ENCODE measurements at places on chromosomes 5 and 9.

DNA sequence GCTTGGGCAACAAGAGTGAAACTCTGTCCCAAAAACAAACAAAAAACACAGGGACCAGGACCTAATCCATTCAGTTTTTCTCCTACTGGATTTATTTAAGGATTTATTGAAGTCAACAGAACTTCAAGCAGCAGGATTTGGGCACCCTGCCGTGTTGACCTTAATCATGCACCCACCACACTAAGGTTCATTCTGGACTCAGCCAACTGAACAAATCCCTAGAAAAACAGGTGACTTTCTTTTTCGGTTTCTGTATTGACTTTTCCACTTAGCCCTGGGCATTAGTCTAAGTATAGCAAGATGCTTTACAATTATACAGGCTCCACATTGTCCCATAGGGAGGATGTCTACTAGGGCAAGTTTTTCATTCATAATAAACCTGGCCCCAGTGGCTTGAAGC is 30.0 kb downstream of the ZNF131 start:
- no peak for DNase-seq

DNA sequence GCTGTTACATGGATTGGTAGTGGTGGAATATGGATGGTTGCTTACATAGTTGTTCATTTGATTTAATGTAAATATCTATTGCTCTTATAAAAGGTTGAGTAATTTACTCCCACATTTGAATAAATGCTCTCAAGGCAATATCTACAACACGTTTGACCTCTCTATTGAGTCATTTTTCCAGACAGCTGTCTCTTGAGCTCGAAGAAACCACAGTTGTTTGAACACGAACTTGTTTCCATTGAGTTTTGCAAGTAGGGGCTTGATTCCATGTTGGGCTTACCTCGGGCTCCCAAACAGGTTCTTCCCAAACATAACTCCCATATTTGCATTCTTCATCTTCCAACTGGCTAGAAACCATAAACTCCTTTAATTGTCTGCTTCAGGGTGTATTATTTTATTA is 115.0 kb upstream of the HMHB1 start:
- no peak for DNase-seq

DNA sequence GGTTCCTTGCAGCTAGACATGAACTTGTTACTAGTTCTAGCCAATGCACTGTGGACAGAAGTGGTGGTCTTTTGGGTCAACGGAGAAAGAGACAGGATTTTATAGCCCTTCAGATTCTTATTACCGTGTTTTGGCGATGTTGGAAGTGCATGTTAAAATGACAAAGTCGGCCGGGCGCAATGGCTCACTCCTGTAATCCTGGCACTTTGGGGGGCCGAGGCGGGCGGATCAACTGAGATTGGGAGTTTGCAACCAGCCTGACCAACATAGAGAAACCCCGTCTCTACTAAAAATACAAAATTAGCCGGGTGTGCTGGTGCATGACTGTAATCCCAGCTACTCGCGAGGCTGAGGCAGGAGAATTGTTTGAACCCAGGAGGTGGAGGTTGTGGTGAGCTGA is 9.1 kb upstream of the NUDT12 start:
- DNase-seq: no peak

DNA sequence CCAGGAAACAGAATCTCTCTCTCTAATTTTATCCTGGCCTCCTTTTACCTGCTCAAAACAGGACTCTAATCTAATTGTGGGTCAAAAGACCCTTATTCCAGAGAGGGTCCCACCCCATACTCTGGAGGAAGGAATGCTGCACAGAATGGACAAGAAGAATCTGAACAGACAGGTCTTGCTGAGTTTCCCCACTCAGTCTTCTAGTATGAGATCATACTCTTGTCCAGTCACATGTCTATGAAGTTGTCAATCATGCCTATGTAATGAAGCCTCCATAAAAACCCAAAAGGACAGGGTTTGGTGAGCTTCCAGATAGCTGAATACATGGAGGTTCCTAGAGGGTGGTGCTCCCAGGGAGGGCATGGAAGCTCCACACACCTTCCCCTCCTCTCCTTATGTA is 123.9 kb upstream of the FER start:
- DNase-seq: no peak

DNA sequence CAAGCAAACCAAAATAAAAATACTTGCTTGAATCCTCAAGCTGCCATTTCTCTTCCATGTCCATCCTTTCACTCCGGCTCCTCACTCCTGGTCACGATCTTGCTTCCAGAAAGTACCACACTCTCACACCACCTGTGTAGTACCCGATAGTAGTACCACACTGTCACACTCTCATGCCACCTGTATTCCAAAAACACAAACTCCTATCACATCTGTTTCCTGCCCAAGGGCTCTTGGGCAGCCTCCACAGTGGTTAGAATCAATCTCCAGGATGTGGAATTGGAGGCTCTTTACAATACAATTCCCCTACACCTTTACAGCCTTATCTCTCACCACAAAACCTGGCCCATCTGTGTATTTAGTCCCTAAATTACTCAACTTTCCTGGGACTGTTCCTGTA is 130.6 kb downstream of the GNAQ start:
- no peak for DNase-seq

- no peak for DNase-seq
These were observed 29.6 kb downstream of the MAML1 start for GRCh38 chr5:179762079-179762780.

DNA sequence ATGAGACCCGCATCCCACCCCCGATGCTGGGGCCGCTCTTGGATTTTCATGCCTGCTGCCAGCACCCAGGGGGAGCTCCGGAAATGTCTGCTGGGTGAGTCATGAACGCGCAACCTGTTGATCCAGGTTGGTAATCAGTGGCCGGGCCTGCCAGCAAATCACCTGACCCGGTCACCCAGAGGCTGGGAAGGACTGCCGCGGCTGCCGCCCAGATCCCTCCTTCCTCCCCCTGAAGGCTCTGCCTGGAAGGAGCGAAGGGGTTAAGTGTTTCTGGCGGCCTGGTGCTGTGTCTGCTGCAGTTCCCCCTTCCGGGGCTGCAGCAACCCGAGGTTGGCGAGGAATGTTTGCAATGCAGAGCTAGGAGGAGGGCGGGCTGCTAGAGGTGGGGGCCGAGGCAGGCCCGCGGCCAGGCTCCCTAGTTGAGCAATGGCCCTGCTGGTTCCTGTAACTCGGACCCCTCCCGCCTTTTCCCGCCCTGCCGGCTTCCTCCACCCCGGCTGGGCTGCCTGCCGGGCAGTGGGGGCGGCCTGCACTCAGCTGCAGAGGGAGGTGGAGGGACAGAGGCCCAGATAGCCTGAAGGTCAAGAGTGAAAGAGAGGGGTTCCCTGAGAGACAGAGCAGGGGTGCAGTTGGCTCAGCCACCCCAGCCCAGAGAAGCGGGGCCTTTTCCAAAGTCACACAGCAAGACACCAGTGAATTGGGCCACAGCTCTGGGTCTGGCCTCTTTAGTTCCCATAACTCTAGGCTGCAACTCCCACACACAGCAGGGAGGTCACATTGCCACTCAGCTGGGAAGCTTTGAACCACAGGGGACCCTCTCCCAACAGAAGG is 156.3 kb upstream of the IER5L start:
- DNase-seq: peak; percentile 97

DNA sequence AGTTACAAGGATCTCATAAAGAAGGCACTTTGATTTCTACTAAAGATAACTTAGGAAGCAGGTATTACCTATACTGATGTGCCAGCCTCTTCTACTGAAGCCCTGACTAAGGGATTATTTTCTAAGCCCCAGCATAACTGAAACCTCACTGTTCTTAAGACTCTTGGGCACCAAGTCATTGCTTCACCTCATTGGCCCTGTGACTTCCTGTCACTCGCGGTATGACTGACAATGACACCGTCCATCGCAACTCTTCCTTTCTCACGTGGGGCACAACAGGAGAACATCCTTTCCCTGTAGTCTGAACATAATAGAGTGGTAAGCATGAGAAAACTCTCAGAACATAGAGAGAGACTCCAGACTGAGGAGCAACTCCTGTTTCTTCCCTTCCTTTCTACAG is 6.4 kb downstream of the OR2V2 start:
- no peak for DNase-seq

- DNase-seq: no peak
These were observed 38.9 kb downstream of the MED27 start for GRCh38 chr9:132040808-132041207.

- DNase-seq: no peak
These were observed 735.3 kb upstream of the ZNF608 start for GRCh38 chr5:125481506-125482465.

GRCh38 chr9:79809931-79810330 is 238.2 kb downstream of the TLE4 start:
- DNase-seq: no peak

DNA sequence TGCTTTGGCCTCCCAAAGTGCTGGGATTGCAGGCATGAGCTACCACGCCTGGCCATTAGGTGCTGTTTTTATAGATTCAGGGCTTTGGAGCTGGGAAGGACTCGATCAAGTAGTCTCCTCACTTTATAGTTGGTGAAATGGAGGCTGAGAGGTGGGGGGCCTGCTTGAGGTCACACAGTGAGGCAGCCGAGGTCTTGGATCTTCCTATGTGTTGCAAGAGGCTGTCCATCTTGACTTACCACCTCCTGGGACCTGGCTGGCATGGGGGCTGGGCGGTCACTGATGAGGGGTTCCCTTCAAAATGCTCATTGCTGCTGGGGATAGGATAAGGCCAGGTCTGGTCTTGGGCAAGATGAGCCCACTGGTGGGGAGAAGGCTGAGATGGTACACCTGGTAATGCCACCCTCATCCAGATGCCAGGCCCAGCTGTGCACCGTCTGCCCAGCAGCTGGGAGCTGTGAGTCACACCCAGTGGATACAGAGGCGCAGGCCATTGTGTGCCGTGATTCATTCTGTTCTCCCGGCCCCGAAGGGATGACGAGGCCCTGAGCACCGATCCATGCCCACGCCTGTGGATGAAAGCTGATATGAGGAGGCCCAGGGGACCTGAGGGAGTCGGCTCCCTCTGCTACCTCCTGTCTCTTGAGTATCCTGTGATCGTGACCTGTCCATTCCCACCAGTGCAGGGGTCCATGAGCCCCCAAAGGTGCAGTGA is 10.5 kb upstream of the NDST1 start:
- peak; percentile 79 for DNase-seq

- DNase-seq: no peak
These were observed 113.8 kb downstream of the MEF2C start for GRCh38 chr5:88769165-88769564.

DNA sequence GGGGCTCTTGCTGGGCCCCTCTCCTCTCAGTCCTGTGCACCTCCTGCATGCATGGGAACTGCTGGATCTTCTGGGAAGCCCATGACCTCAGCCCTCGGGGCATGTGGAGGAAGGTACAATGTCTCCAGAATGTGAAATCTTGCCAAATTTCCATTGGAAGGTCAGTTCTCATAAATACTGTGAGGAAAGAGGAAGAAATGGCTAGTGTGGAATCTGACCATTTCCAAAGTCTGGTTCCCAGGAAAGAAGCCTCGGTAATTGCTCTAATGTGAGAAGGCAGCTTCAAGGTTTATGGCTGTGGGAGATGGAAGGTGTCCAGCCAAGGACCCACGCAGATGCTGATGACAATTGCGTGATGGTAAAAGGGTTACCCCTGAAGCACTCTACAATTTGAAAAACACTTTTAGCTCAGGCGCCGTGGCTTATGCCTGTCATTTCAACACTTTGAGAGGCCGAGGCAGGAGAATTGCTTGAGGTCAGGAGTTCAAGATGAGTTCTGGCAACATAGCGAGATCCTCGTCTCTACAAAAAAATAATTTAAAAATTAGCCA is 8.1 kb upstream of the IL17B start:
- peak; percentile 67 for DNase-seq

GRCh38 chr9:127897193-127897692 is 2.2 kb downstream of the ST6GALNAC6 start:
- DNase-seq: peak; percentile 94

DNA sequence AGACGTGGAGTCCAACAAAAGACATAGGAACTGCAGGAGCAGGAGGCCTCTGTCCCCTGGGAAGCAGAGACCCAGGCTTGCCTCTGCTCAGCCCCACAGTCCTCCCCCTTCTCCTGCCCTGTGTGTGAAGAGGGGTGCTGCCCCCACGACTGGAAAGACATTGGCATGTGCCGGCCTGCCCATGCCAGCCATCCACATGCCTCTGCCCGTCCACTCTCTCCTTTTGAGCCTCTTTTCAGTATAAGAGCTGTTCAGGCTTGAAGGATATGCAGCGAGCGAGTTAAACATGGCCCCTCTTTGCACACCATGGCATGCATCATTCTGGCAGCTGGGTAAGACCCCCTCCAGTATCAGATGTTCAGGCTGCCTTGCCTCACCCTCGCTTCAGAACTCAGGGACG is 159.7 kb upstream of the OTULINL start:
- DNase-seq: no peak

GRCh38 chr5:99827136-99827535 is 708.0 kb upstream of the FAM174A start:
- no peak for DNase-seq

DNA sequence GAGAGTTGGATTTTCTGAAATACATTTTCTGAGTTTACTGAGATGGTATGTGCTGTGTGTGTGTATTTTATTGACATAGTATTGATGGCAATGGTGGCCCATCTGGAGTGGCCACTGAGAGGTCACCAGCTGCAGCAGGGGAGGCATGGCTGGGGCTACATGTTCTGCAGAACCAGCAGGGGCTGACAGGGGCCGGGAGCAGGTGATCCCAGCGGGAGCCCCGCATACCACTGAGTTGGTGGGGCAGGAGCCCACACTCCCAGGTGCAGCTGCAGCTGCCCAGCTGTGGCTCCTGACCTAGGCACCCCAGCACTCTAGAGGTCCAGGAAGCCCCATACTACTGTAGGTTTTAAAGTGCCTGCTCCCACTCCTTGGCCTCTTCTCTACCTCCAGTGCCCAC is 1044.2 kb upstream of the CDH9 start:
- DNase-seq: peak; percentile 38

DNA sequence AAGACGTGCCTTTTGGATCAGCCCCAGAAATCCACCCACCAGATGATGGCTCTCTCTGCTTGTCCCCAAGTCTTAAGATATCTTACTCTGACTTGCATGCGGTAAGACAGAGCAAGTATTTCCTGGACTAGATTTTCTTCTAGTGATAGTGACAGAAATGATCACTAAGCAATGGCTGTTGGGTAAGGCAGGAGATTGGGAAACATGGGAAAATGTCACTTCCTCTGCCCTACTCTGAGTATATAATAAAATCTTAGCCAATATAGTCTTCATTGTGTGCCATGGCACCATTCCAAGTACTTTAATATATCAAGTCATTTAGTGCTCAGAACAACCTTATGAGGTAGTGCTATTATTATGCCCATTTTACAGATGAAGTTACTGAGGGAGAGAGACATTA is 31.0 kb upstream of the GNA14 start:
- no peak for DNase-seq

Measured in right cardiac atrium (tissue), 5 donors.